ENCODE measurements at places on chromosomes 16 and 17. TPM values are rescaled to one million over a fixed set of nuclear protein-coding genes. Genes with fewer than 3 reads are reported as not detected.

The ABCA10 gene
- total RNA-seq = 1.5 TPM

The SPATA22 gene
- total RNA-seq = 0.92 TPM

The TP53TG3F gene
- not detected for total RNA-seq

The HS3ST6 gene
- not detected for total RNA-seq

The KRT25 gene
- not detected for total RNA-seq

DNA sequence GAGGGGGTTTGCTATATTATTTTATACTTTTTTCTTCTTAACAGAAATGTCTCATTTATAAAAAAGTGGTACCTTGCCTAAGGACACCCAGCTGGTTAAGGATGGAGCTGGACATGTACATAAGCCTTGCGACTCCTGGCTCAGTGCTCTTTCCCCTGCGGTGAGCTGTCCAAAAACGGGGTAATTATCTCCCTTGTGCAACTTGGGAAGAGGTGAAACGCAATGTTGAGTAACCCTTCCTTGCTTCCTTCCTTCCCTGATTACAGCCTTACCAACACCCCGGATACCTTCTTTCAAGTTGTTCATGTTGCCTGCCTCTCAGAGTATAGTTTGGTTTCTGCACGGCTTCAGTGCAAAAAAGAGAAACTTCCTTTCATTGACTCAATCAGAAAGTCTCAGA is 94.1 kb upstream of the XYLT1 start:
- no peaks in the 10 kb centered on the region for H3K36me3 ChIP-seq
- DNase-seq = no peak
- no peaks in the 10 kb centered on the region for H3K4me1 ChIP-seq
- no peak overlapping the region for H3K27ac ChIP-seq

GRCh38 chr16:11036868-11037410 is 92.6 kb downstream of the CLEC16A start:
- DNase-seq = no peak
- no peaks in the 10 kb centered on the region for H3K4me1 ChIP-seq
- no peak overlapping the region for H3K27ac ChIP-seq
- H3K4me3 ChIP-seq = no peak overlapping the region
- no peaks in the 10 kb centered on the region for H3K27me3 ChIP-seq
- H3K36me3 ChIP-seq = peaks cover 58% of the 10 kb centered on the region

DNA sequence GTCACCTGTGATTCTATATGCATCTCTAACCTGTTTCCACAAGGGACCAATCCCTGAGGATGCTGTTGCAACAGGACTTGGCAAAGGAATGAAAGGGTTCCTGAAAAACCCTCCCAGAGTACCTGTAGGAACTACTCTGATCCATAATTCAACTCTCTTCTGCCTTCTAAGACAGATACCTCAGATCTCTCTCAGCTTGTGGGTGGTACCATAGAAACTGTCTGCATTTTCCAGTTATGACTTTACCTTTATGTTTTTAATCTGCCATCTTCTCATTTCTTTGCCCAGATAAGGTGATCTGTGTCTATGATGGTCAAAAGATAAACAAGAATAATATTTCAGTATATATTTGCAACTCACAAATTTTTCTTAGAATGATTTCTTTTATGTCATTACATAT is 65.1 kb downstream of the TMC6 start:
- H3K4me3 ChIP-seq = no peak overlapping the region
- H3K27ac ChIP-seq = no peak overlapping the region
- DNase-seq = no peak
- H3K27me3 ChIP-seq = no peaks in the 10 kb centered on the region

DNA sequence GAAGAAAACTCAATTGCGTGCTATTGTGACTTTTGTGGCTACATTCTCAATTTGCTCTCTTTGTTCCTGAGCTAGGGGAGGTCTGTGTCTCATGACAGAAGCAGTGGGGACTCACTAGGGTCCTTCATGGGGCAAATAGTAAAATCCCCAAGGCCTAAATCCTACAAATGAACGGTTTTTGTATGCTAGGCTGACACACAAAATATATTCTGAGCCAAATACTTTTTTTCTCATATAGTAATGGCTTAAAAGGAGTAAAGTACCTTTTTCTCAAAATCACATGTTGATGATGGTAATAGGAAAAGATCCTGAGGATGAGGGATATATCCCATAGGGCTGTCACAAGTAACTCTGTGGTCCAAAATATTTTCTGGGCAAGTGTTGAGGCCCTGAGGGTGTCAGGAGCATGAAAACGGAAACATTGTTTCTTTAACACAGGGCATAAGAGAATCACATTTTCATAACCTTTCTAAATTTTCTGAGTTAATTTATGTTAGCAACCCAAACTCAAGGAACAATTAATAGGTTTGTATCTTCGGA is 77.5 kb upstream of the CNTNAP4 start:
- no peak overlapping the region for H3K4me3 ChIP-seq
- no peaks in the 10 kb centered on the region for H3K4me1 ChIP-seq
- H3K27me3 ChIP-seq = no peaks in the 10 kb centered on the region
- DNase-seq = no peak

GRCh38 chr17:15112846-15113617 is 152.1 kb downstream of the PMP22 start:
- no peaks in the 10 kb centered on the region for H3K27me3 ChIP-seq
- H3K36me3 ChIP-seq = no peaks in the 10 kb centered on the region
- no peaks in the 10 kb centered on the region for H3K4me1 ChIP-seq
- no peak overlapping the region for H3K27ac ChIP-seq

- no peak overlapping the region for H3K4me3 ChIP-seq
- H3K27me3 ChIP-seq = no peaks in the 10 kb centered on the region
- no peaks in the 10 kb centered on the region for H3K36me3 ChIP-seq
- no peak overlapping the region for H3K27ac ChIP-seq
- DNase-seq = no peak
Observed at GRCh38 chr16:756428-756827, 4.1 kb upstream of the MSLN start.

DNA sequence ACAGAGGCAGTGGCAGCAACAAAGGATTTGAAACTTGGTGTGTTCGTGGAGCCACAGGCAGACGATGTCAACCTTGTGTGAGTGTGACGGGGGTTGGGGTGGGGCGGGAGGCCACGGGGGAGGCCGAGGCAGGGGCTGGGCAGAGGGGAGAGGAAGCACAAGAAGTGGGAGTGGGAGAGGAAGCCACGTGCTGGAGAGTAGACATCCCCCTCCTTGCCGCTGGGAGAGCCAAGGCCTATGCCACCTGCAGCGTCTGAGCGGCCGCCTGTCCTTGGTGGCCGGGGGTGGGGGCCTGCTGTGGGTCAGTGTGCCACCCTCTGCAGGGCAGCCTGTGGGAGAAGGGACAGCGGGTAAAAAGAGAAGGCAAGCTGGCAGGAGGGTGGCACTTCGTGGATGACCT is 25.5 kb downstream of the STH start:
- H3K4me1 ChIP-seq = peaks cover 22% of the 10 kb centered on the region
- H3K27ac ChIP-seq = no peak overlapping the region
- DNase-seq = no peak
- peaks cover 15% of the 10 kb centered on the region for H3K36me3 ChIP-seq

GRCh38 chr17:79843816-79844800 is 4.9 kb upstream of the CBX4 start:
- peak overlapping the region; percentile 45 for H3K4me3 ChIP-seq
- no peak for DNase-seq
- no peak overlapping the region for H3K27ac ChIP-seq
- no peaks in the 10 kb centered on the region for H3K36me3 ChIP-seq

- no peaks in the 10 kb centered on the region for H3K36me3 ChIP-seq
- no peak for DNase-seq
- H3K27me3 ChIP-seq = no peaks in the 10 kb centered on the region
- H3K4me3 ChIP-seq = no peak overlapping the region
Observed at GRCh38 chr17:69962436-69962995, 112.5 kb upstream of the KCNJ16 start.

- peaks cover 3% of the 10 kb centered on the region for H3K36me3 ChIP-seq
- H3K4me3 ChIP-seq = peak overlapping the region; percentile 68
- H3K27me3 ChIP-seq = no peaks in the 10 kb centered on the region
- peaks cover 31% of the 10 kb centered on the region for H3K4me1 ChIP-seq
- H3K27ac ChIP-seq = no peak overlapping the region
Observed at GRCh38 chr16:727291-727977, 528 bp downstream of the HAGHL start.

GRCh38 chr17:67403065-67403464 is 26.0 kb downstream of the PITPNC1 start:
- H3K27me3 ChIP-seq = no peaks in the 10 kb centered on the region
- H3K27ac ChIP-seq = peak overlapping the region; percentile 77
- H3K4me1 ChIP-seq = peaks cover 50% of the 10 kb centered on the region
- DNase-seq = no peak
- no peak overlapping the region for H3K4me3 ChIP-seq
